Activated T-helper 1 cell treated with Interleukin-2 at 50 U/mL for 16 hours (primary cell): ENCODE measurements at places on chromosomes 1 and 21.

DNA sequence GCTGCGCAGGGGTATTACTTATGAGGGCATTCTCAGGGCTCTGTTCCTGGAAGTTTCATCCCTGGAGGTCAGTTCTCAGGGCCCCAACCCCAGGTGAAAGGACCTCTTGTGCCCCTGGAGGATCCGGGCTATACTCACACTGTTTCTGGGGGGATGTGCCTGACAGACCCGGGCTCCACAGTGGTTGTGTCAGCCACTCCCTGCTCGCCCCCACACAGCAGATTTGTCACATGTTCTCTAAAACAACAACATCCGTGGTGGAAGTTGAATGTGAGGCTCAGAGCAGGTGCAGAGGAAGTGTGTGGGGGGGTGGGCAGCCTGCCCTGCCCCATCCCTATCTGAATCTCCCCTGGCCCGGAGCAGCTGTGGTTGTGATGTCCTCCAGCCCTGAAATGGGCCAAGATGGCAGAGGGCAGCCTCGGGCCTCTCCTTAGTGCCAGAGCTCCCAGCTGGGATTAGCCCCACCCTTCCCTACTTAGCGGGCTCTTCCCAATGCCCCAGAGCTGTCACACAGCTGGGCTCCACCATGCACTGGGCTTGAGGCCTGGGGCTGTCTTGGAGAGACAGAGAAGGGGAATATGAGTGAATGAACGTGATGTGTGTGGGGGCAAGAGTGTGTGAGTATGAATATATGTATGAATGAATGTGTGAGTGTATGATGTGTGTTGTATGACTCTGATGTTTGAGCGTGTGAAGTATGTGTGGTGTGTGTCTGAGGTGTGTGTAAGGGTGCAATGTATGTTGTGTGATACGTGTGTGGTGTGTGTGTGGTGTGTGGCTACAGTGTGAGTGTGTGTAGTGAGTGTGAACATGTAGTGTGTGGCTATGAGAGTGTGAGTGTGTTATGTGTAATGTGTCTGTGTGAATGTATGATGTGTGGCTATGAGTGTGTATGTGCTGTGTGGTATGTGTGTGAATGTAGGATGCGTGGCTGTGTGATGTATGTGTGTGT, 1.5 kb upstream of the FCMR start:
- DNase-seq: peak; percentile 69

DNA sequence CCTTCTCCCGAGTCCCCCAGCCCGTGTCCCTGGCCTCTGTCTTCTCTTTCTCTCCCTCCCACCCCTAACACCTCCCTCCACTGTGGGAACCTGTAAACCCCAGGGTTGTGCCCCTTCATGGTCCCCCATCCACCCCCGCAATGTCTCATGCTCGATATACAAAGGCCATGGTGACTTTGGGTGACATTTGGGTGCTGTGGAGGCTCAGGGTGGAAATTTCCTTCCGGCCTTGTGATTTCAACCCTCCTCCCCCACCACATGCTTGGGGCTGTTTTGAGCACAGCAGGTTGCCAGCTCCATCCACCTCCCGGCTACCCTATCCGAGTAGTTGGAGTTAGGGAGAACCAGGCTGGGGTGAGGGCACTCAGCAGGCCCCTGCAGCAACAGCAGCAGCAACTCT, 25.7 kb upstream of the VPS13D start:
- DNase-seq: no peak

DNA sequence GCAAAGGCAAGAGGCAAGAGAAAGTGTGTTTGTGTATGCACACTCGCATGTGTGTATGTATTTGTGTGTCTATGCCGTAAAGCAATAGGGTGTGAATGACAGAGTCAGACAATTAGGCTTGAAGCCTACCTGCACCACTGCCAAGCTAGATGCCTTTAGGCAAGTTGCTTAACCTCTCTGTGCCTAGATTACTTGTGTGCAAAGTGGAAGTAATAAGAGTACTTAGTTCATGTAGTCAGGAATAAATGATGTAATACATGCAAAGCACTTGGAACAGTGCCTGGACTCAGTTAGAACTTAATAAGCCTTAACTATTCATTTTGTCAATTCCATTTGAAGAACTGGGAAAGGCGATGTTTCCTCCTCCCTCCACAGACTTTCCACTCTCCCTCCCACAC, 31.7 kb downstream of the LAMB3 start:
- no peak for DNase-seq

- no peak for DNase-seq
These were observed 28.7 kb downstream of the PSMB4 start for GRCh38 chr1:151428068-151428467.

DNA sequence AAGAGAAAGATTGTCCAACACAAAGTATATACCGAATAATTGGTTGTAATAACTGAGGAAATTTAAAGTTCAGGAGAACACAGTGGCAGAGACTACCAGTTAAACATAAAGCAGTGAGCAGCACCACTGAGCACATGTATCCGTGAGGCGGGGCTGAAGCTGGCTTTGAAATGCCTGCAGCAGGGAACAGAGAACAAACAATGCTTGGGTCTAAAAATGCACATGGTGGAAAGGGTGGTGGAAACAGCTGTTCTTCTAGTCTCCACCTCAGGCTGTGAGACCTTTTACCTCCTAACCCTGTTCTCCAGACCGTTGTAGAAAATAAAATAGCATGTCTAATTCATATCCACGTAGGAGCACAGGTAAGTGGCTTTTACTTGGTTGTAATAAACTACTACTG, 7.7 kb upstream of the GNG4 start:
- no peak for DNase-seq

- DNase-seq: no peak
These were observed 38.4 kb downstream of the C1orf216 start for GRCh38 chr1:35680271-35680670.

DNA sequence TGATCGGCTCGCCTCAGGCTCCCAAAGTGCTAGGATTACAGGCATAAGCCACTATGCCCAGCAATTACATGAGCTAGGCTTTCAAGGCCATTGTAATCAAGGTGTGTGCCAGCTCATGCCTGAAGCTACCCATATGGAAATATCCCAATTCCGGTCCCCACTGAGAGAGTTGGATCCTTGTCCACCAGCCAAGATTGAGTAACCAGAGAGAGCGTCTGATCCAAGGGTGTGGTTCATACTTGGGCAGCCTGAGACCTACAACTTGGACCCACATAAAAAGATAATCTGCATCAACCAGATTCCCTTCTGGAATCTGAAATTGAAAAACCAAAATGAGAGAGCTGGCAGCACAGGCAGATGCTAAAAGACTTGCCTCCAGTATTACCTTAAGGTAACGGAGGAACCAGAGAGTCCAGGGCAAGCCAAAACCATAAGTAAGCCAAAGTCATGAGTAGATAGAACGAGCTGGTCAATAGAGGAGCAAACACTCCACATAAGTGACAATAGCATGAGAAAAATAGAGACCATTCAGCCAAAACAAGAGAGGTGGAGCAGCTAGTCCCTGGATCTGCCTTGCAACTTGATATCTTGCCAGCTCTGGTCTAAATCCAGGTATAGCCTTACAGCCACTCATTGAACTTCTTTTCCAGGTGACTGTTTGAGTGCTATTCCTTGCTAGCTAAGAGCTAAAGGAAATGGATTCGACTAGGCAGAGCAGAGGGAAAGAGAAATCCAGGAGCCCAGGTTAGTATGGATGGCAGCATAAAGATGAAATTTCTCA, 63.8 kb upstream of the ATP1A1 start:
- DNase-seq: no peak

DNA sequence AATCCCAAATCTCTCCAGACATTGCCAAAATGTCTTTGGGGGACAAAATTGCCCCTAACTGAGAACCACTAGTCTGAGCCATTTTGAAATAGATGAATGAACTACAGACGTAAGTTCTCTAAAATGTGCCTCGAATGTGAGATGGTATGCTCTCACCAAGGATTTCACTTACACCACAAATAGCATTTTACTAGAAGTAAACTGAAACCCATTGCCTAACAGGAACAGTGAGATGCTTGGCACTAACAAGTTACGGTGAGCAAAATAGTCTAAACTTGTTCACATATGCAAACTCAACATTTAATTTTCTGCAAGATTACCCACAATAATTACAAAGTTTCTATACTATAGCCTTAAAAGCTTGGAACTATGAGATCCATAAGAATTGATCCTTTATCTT, 343.6 kb upstream of the ESRRG start:
- no peak for DNase-seq

- DNase-seq: no peak
These were observed 50.8 kb downstream of the CAPN9 start for GRCh38 chr1:230797942-230798365.

DNA sequence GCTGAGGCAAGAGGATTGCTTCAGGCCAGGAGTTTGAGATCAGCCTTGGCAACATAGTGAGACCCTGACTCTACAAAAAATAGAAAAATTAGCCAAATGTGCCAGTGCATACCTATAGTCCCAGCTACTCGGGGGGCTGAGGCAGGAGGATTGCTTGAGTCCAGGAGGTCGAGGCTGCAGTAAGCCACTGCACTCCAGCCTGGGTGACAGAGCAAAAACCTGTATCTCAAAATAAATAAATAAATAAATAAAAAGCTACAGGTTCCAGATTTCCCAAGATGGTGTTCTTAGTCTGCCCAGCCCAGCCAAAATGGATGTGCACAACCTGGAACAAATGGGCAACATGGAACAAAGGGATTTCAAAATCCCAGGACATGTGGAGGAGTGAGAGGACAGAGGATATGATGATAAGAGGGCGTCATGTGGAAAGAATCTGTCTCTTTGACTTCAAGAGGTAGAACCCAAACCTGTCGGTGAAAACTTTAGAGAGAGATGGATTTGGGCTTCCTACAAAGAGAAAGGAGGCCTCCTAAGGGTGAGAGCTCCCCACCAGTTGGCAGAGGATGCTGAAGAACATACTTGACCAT, 3.2 kb downstream of the EDARADD start:
- DNase-seq: no peak

GRCh38 chr1:6092211-6092610, 46.5 kb downstream of the KCNAB2 start:
- DNase-seq: no peak

- DNase-seq: no peak
These were observed 50.7 kb upstream of the SPOCD1 start for GRCh38 chr1:31866450-31867032.

GRCh38 chr21:37119421-37120218, 46.6 kb downstream of the TTC3 start:
- DNase-seq: no peak

DNA sequence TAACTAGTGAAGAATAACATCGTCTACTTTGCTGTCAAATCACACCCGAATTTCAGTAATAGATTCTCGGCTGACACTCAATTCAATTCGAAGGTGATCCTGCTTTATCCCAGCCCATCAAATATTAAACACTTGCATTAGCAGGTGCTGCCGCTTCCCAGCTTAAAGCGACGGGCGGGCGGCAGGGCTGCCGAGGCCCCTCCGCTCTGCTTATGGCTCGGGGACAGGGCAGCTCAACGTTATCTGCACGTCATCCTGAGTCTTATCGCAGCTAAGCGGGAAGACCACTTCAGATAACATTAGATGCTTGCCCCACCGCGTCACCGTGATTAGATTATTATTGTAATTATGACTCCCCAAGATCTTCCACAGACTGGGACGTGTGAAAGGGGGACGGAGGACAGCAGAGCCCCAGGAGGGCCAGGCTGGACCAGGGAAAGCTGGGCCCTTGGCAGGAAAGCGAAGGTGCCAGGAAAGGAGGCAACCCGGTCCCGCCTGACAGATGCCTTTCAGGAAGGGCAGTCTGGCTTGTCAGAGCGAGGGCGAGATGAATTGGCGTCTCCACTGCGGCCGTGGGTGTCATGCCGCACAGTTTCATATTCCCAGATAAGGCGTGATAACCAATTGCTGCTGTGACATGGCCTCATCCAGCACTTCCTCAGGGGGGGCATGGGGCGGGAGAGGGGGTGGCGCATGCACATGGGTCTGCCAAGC, 37.0 kb downstream of the DMAP1 start:
- no peak for DNase-seq

DNA sequence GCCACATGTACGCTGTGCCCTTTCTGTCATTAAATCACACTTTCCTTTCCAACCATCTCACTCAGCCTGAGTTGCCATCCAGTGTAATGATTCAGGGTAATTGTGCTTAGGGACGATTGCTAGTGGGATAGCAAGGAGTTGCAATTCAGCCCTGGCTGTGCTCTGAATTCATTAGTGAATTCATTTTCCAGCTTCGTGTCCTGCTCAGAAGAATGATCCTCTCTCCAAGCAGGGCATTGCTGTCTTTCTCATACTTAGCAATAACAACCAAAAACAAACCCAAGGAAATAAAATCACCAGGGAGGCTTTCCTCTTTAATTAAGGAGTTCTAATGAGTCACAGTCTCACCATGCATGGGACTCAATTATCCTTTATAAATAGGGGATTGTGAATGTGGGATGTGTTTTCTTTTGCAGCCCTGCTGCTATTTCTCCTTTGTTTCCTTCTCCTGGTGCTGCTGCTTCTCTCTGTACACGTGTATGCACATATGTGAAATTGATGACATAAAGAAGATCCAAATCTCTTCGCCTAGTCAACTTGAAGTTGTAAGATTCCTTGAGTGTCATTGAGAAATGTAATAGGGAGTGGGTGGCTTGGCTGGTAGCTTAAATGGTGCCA, 167.0 kb downstream of the TSEN15 start:
- no peak for DNase-seq

DNA sequence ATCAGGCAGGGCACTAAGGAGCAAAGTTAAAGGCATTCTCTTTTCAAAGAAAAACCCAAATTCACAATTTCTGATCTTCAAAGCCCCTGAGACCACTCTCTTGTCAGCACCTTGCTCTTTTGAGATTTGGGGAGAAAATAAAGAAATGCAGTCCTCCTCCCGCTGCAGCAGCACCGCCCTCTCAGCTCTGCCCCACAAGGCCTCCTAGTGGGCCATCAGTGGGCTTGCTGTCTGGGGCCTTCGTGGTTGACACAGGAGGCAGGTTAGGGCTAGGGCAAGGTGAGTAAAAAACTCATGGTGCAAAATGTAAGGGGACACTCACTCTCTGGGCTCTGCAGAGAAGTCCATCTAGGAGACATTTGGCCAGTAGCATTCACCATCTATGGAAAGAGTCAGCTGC, 67.4 kb upstream of the CTTNBP2NL start:
- no peak for DNase-seq

GRCh38 chr1:154352581-154353459, 27.5 kb downstream of the ATP8B2 start:
- no peak for DNase-seq

DNA sequence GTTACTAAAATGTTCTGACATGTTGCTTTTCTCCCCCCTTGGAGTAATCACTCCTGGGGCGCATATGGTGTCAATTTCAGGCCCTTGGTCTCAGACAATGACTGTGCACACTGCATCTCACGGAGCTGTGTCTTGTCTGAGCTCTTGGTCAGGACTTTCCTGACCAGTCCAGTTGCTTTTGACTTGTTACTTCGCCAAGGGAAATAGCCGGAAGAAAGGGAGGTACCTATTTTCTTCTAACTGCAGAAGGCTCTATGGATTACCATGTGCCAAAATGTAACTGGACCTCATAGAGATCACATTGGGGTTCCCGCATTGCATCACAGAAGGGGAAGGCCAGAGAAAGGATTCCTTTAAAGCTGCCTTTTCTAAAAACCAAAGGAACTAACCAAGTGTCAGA, 68.6 kb downstream of the SPAG17 start:
- no peak for DNase-seq

DNA sequence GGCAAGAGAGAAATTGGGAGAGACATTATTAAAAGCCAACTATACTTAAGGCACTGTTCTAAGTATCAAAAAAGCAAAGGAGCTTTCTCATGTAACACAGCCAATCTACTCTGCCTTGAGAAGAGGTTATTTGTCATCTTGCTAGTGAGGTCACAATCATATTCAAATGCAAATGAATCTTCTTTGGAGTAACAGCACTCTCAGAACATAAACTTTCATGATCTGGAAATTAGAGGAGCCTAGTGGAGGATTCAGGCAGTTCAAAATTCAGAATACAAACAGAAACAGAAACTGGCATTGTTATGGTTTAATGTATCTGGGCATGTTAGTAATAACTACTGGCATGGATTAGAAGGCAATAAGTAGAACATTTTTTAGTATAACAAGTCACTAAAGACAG, 57.4 kb downstream of the ARID4B start:
- DNase-seq: no peak
